ENCODE measurements at places on chromosomes 5 and 9.

- no peak for DNase-seq
Measured at GRCh38 chr5:122415030-122415800, 103.2 kb downstream of the SNCAIP start.

DNA sequence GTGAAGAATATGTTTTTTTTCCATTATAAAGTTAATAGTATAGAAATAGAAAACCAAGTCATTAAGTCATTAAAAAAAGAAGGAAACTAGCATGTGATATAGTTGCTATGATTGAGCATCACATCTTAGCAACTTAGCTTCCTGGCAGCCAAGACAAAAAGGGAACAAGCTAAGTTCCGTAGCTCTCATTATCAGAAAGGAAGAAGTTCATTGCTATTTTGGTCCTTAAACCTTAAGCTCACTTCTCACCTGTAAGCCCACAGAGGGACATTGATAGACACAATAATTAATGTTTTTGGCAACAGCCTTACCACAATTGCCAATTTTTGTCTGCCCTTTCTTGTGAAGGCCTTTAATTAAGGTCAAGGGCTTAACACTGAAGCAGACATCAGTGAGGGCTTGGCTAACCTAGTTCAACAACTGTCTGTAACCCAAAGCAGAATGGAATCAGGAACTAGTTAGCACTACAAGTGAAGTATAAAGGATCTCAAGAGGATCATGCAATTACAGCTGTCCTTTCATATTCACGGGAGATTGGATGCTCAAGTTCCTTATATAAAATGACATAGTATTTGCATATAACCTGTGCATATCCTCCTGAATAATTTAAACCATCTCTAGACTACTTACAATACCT is 24.0 kb upstream of the KLF4 start:
- DNase-seq = no peak

GRCh38 chr9:35726931-35727330 is 5.1 kb downstream of the TLN1 start:
- no peak for DNase-seq

DNA sequence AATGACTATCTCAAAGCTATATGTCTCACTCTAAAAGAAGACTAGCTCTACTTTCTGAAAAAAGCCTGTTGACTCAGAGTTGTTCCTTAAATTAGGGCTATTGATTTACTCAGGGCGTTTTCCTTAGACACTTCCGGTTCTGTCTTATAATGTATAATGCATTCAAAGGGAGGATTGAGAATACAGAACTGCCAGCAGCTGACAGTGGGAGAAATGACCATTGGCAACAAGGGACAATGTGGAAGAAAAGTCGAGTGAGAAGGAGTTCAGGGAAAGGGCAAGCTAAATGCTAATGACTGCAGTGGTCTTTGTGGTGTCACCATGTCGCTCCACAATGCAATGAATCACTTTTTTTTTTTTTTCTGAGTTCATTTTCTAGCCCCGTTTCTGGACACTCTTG is 65.7 kb upstream of the ANKH start:
- DNase-seq = no peak

GRCh38 chr5:138468966-138469539 is 3.8 kb downstream of the EGR1 start:
- no peak for DNase-seq
